ENCODE measurements at places on chromosomes 5 and 9.

DNA sequence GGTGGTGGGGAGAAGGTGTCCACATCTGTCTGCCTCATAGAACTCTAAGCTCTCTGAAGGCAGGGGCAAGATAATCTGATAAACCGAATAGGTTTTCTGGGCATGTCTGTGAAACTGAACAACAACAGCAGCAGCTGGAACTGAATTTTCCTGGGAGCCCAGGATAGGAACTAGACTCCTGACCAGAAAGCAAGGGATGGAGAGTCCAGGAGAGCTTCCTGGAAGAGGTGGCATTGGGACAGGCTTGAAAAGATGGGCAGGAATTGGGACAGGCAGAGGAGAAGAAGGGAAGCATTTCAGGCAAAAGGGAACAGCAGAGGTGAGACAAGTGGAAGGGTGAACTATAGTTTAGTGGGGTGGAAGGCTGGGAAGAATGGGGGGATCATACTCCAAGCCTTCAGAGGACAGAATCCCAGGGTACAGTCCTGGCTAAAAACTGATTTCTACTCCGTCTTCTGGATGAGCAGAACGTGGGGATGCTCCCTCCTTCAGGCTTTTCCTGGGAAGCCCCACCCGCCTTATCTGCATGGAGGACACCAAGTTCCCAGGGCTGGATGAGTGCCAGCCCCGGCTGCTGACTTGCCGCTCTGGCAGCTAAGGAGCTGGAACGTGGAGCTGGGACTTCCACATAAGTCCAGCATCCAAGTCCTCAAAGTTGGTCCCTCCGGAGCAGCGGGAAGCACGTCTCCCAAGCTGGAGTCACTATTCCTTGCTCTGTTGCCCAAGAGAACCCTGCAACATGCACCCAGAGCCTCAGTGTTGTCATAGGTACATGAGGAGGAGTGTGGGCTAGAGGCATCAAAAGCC is 13.9 kb upstream of the KIF12 start:
- no peak for DNase-seq

DNA sequence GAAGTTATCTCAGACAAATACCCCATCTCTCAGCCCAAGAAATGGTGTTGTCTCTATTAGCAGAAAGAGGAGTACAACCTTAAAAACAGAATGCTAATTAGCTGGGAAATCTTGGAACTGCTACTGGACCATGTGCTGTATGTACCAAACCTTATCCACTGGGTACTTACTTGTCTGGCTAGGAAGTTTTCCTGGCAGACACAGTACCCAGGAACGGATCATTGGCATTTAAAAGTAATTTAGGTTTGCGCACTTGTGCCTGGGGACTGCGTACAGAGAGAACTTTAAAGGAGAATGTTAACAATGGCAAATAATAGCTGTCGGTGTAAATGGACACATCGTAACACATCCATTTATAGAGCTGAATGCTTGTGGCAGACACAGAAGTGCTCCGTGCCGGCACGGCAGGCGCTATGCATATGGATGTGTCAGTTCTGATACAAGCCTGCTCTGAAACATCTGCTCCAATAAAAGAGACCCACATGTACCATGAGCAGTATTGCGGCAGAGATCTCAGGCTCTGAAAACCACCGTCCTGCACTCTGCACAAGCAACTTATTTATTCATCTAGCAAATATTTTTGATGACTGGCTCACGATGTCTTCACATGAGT is 290.6 kb upstream of the PANK3 start:
- no peak for DNase-seq

DNA sequence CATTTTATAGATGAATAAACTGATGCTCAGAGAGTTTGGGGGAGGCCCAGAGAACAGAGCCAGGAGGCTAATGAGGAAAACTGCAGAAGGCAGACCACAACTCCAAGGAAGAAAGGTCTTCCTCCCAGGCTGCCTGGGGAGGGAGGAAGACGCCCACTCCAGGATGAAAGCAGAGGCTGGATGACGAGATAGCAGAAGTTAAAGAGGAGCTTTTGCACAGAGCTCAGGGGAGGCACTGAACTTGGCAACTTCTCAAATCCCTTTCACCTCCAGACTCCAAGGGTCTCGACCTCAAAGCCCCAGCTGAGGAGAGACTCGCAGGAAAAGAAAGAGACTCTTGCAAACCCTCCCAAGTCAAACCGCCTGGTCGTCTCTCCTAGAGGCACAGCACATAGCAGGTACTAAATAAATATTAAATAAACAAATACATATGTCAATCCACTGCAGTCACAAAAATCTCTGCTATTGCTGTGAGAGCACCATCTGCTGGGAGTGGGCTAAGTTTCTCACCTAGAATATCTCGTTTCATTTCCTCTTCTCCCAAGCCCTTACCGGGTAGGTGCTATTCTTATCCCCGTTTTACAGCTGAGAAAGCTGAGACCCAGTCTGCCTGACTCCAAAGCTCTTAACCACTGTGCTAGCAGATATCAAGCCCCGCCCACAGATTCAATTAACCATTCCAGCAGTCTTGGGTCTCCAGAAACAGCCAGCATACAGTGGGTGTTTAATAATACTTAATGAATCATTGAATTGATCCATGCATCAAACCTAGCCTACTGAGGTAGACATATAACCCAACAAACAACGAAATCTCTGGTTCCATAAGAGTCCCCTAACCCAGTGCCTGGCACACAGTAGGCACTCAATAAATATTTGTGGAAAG is 97.8 kb upstream of the HAND1 start:
- no peak for DNase-seq

DNA sequence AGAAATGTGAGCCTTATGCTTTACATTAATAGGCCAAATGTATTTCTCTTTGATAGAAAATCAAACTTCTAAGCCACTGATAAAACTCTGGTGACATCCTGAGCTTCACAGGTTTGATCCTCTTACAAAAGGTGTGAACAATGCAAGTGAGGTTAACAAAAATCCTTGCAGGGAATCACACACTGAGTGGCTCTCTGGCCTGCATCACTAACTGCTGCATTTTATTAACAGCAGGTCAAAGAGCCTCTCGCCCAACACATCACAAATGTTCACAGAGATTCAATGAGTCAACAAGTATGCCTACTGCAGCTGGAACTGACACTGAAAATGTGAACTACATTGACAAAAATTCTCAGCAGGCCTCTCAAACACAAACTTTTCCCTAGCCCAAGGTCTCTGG is 122.3 kb downstream of the SEMA5A start:
- DNase-seq: no peak

DNA sequence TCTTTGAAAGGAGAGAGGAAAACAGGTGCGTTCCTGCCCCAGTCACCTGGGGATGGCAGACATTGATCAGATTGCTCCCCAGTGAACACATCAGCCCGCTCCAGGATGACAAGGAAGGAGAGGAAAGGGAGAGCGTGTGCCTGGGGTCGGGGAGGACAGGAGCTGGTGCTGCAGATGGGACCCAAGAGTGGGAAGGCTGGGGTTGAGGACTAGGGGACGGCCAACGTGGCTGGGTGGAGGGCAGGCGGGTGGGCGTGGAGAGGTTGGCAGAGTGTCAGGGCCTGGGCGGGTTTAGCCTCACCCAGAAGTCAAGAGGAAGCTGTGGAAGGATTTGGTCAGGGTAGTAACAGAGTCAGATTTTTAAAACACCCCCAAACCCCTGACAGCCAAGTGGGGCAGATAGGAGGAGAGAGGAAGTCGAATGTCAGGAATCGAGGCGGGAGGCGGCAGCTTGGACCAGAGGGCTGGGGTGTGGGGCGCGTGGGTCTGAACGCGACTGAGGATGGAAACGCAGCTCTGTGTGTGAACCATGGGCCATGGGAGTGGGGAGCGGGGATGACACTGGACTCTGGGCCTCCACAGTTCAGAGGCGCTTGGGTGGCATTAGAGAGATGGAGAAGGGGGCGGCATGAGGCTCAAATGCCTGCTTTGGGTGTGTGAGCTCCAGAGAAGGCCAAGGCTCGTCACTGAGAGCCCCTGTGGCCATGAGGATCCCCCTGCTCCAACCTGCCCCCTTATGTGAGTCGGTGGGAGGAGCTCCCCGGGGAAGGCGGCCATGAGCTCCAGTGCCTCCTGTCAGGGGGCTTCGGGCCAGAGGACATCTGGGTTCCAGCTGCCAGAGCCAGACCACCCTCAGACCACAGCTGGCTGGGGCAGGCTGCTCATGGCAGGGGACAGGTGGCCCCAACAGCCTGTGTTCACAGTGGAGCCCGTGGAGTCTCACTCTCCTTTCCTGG is 24.6 kb downstream of the LAMC3 start:
- DNase-seq: no peak

Measured in T-helper 2 cell (primary cell).